Fibroblast of the aortic adventitia (primary cell): ENCODE measurements at places on chromosomes 3 and 15. TPM values are rescaled to one million over a fixed set of nuclear protein-coding genes. Genes with fewer than 3 reads are reported as not detected.
A peak's percentile ranks its signal among the peaks of the same experiment; 100 is the strongest.

Gene PLA2G4D
- not detected in 2 replicates for total RNA-seq

Gene REC114
- not detected in 2 replicates for total RNA-seq

Gene CACNA1D
- total RNA-seq, result 0.33 and 1.9 TPM in 2 replicates

Gene SERPINI2
- total RNA-seq, result not detected in 2 replicates

Gene CHL1
- 0.16 and 0.63 TPM in 2 replicates for total RNA-seq

Gene RASL12
- total RNA-seq, result 1.7 and 1.9 TPM in 2 replicates

Gene GANC
- 27.6 and 32.5 TPM in 2 replicates for total RNA-seq

Gene VEPH1
- 27.4 and 152 TPM in 2 replicates for total RNA-seq

Gene DUOX2
- total RNA-seq, result not detected in 2 replicates

Gene GOLGA6L4
- total RNA-seq, result 0.08 and 1.2 TPM in 2 replicates

DNA sequence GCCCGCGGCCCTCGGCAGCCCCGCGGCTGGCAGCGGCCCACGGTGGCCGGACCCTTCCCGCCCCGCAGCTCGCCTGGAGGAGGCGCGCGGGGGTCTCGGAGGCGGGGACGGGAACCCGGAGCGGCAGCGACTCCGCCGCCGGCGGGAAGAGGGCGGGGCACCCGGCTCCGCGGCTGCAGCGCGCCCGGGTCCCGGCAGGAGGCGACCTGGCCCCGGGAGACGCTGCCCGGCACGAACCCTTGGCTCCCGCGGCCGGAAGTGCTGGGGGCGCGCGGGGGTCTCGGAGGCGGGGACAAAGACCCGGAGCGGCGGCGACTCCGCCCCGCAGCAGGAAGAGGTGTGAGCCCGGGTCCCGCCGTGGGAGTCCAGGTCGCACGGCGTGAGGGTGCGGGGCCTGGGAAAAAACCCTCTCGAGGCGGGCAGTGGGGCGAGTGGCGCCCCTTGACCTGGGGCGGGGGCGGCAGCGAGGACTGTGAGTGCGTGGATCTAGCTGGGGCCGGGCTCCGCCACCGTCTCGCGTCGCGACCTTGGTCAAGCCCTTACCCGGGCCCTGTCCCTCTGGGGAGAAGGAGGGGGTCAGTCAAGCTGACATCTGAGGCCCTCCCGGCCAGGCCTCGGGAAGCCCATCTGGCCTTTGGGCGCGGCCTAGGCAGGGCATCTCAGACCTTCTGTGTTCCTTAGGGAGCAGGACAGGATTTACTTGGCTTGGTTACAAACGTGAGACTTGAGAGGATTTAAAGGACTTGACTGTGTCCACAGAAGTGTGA, at the start of gene CIB2:
TSS of gene CIB2 (minus strand) at position 151 of the 767 bp plus-strand sequence. CDS start 230 bp downstream, outside the sequence.
- DNase-seq, result peak; percentile 42

DNA sequence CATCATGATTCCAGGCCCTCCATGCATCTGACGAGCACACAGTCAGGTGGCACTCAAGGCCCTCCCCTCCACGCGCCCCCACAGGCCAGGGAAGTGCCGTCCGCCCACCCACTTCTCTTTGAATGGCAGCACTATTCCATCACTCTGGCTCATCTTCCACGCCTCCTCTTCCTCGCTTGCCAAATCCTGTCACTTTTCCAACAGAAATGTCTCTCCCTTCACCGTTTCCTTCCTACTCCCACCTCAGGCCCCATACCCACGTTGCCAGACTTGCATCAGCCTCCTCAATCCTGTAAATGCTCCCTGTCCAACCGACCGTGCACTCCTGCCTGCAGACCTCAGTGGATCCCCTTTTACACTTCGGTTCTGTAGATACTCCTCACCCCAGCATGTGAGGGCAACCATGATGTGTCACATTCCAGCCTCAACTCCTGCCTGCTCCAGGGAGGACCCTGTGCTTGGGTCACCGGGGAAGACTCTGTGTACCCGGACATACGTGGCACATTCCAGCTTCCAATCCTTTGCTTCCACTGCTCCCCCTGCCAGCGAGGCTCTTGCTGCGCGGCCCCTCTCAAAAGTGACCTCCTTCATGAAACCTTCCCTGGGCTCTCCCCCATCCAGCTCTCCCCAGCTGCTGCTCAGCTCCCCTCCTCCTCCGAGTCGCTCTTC, 29.6 kb downstream of the ADCY5 start:
- DNase-seq, result no peak

DNA sequence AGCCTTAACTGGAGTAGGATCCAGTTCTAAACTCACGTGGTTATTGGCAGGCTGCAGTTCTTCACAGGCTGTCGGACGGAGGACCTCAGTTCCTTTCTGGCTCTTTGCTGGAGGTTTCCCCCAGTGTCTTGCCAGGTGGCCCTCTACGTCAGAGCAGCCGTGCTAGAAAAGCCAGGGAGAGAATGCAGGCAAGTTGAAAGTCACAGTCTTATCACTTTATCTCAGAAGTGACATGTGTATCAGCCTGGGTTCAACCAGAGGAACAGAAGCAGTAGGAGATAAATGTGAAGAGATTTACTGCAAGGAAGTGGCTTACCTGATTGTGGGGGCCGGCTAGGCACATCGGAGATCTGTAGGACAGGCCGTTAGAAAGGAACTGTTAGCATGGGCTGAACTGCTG, 125.3 kb upstream of the BNIP2 start:
- DNase-seq, result no peak

DNA sequence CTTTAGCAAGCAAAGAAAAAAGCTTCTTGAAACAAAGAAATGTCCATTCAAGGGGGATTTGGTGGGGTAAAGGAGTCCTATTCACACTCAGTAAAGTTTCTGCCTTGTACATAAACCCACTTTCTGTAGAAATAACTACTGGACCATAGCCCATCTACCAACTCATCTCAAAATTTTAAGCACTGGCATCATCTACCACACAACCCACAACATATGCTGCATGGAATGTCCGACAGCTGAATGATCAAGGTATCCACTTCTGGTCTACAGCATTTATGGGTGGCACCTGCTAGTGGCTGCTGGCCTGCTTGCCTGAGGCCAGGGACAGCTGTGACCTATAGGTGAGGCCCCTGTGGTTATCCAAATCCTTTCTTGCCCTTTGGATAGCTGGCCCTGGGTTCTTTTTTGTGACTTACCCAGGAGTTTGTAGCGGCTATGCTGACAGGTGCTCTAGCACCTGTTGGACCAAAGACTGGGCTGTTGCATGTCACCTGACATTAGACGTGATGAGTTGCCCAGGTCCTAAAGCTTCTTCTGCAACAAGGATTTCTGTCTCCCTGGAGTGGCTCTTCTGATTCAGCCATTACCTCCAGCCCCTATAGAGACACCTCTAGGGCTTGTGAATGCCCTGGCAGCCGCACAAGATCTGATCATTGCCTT, 19.2 kb upstream of the MEF2A start:
- no peak for DNase-seq

GRCh38 chr3:18446149-18446825, 21.1 kb upstream of the SATB1 start:
- no peak for DNase-seq

DNA sequence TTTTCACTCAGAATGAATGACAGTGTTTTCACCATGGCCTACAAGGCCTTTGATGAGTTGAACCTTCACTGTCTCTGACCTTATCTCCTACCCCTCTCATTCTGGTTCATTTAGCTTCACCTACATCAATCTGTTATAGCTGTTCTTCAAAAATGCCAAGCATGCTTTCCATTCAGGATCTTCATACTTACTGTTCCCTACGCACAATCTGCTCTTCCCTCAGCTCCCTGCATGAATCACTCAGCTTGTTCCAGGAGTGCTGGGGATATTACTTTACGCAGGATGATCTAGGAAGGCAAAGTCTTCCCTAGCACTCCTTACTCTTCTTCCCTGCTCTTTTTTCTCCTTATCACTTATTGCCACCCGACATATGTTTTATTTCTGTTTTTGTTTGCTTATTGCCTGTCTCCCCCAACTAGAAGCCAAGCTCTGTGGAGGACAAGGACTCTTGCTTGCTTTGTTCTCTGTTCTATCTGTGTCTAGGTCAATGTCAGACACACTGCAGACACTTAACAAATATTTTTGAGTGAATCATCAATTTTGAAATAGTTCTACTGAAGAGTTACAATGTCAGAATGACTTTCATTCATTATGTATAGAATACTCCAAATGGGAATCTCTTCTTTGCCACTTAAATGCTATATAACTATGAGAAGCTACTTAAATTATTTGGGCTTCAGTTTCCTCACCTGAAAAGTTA, 238.3 kb upstream of the FEZF2 start:
- DNase-seq, result no peak

GRCh38 chr3:43692085-43692855, 1.5 kb downstream of the ABHD5 start:
- DNase-seq, result no peak

- no peak for DNase-seq
Measured at GRCh38 chr3:180828723-180829408, 83.6 kb upstream of the FXR1 start.

DNA sequence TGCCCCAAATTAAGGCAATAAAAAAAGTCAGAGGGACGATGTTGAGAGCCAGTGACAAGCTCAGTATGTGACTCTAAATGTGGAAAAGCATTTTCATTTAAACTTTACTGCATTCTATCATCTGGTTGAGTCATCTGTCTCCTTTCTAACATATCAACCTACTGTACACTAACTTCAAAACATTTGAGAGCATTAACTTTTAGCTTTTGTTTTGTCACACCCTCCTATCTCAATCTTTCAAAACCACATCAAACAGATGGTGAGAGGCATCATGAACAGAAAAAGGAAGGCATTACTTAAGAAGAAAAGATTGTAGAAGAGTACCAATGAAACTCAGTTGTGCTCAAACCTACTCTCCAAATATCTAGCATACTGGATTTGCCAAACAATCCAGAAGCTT, 4.8 kb downstream of the LRRC58 start:
- DNase-seq, result peak; percentile 17

DNA sequence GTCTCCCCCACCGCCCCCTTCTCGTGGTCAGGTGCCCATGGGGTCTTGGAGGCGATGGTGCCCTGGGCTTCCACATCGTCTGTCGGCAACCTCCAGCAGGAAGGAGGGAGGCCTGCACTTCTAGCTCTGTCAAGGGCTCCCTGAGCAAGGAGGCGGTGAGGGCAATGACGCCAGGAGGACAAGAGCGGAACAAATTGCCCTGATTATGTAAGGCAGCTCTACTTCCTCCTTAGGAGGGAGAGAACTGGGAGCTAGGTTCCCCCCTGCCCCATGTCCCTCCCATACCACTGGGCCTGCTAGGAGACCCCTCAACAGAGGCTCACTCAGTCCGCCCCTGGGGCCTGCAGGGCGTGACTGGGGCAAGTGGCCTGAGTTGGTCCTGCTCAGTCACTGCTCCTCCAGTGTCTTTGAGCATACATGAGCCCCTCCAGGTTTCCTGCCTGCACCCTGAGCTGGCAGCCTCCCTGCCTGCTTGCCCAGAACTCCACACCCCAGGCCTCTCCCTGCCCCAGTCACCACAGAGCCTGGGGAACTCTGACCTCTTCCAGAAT, 56.1 kb downstream of the CACNA2D2 start:
- DNase-seq, result no peak

GRCh38 chr15:90232196-90232595, 1.5 kb downstream of the CIB1 start:
- no peak for DNase-seq

GRCh38 chr3:146339349-146339748, 88.4 kb upstream of the PLSCR4 start:
- peak; percentile 46 for DNase-seq

DNA sequence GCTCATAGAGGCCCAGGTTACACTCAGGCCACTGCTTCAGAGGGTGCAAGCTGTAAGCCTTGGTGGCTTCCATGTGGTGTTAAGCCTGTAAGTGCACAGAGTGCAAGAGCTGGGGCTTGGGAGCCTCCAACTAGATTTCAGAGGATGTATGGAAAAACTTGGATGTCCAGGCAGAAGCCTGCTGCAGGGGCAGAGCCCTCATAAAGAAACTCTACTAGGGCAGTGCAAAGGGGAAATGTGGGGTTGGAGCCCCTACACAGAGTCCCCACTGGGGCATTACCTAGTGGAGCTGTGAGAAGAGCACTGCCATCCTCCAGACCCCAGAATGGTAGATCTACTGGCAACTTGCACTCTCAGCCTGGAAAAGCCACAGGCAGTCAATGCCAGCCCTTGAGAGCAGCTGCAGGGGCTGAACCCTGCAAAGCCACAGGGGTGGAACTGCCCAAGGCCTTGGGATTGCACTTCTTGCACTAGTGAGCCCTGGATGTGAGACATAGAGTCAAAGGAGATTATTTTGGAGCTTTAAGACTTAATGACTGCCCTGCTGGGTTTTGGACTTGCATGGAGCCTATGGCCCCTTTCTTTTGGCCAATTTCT, 14.0 kb downstream of the MITF start:
- DNase-seq, result no peak

GRCh38 chr3:127218454-127218922, 25.6 kb downstream of the PRR23E start:
- no peak for DNase-seq

DNA sequence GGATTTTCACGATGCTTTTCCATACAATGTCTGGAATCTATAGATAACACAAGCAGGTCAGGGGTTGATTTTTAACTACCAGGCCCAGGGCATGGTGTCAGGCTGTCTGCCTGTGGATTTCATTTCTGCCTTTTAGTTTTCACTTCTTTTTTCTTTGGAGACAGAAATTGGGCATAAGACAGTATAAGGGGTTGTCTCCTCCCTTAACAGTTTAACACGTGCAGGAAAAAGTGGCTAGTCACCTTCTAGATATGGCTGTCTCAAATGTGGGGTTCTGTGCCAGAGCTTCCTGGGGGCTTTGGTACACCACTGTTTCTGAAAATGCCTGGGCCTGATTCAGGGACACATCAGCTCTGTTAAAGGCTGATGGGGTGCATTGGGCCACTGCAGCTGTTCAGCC, 7.4 kb upstream of the ZNF589 start:
- DNase-seq, result no peak

GRCh38 chr3:98513091-98513511, 9.6 kb downstream of the CLDND1 start:
- DNase-seq, result peak; percentile 55

GRCh38 chr3:30858894-30859389, 35.5 kb downstream of the GADL1 start:
- no peak for DNase-seq

DNA sequence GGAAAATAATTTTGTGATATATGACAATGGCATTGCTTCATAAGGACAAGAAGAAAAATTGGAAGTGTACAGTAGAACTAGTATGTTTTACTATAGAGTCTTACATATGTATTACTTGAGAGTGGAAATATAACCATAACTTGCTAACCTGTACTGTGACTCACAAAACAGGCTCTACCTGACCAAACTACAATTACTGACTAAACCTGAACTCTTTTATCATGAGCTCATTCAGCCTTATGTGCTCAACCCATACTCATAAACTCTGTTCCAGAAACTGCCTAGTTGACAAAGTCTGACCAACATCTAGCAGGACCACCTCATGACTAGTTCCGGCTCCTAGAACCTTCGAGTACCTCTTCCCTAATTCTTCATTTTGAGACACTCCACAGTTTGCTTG, 6.3 kb downstream of the CDIN1 start:
- no peak for DNase-seq
